ENCODE measurements at places on chromosomes 12 and 14.
A peak's percentile ranks its signal among the peaks of the same experiment; 100 is the strongest.

DNA sequence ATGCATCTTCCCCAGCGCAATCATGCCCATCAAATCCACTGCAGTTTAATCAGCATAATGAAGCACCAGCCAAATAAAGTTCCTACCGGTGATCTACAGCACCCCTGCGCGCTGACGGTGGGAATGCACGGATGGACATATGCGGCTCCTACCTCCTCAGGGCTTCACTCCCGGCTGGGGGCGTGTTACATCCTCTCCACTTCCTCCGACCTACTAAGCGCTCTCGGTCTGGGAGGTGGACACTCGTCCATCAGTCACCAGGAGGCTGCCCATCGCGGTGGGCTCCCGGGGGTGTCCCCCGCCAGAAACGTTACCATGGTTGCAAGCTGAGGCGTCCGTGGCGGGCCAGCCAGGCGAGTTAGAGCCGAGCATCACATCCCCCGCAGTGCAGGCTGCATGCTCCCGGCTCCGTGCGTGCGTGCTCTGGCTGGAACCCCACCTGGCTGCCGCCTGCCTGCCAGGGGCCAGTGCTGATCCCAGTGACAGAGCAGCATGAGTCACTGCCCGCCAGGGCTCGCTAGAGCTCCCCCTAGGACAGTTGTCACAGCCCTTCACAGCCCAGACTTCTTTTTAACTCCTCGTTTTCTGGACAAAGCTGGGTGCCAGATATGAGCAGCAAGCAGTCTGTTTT is 73.0 kb downstream of the CIT start:
- DNase-seq: peak; percentile 78

GRCh38 chr12:48925304-48926011 is at the start of gene FKBP11:
TSS of gene FKBP11 (minus strand) at chr12:48925492. CDS start at chr12:48925428, 64 bp downstream.
- DNase-seq: peak; percentile 25

DNA sequence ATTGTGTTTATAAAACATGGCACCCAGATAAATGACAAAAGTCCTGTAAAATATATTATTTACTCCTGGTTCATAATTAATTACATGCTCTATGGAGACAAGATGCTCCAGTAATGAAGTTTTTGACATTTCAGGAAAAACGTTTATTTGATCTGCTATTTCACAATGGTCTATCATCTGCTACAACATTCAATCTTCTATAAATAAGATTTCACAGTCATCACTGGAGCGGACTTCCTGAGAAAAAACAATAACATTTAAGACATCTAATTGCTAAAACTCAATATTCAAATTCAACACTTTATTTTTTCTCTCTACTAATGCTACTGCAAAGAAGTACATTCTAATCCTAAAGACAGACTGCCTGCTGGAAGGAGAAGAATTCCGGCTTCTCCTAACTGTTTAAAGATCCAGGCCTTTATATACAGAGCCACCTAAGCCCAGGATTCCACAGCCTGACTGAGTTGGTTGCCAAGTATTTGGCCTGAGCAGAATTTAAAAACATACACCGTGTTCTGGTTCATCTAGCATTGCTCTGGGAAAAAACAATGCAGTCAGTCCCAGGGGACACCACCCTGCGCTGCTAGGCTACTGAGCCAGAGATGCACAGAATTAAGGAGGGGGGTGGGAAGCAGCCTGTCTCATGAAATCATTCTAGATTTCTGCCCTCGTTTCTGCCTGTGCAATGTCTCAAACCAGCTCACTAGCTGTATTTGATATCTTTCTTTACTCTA is 58.0 kb downstream of the TMTC1 start:
- no peak for DNase-seq

- no peak for DNase-seq
These were observed 29.3 kb downstream of the HMGA2 start for GRCh38 chr12:65853489-65854157.

- no peak for DNase-seq
These were observed 568.3 kb upstream of the FLRT2 start for GRCh38 chr14:84961637-84962036.

GRCh38 chr14:92937051-92937937 is 14.3 kb downstream of the CHGA start:
- DNase-seq: no peak

GRCh38 chr12:30201301-30202160 is 417.8 kb upstream of the TMTC1 start:
- DNase-seq: no peak

DNA sequence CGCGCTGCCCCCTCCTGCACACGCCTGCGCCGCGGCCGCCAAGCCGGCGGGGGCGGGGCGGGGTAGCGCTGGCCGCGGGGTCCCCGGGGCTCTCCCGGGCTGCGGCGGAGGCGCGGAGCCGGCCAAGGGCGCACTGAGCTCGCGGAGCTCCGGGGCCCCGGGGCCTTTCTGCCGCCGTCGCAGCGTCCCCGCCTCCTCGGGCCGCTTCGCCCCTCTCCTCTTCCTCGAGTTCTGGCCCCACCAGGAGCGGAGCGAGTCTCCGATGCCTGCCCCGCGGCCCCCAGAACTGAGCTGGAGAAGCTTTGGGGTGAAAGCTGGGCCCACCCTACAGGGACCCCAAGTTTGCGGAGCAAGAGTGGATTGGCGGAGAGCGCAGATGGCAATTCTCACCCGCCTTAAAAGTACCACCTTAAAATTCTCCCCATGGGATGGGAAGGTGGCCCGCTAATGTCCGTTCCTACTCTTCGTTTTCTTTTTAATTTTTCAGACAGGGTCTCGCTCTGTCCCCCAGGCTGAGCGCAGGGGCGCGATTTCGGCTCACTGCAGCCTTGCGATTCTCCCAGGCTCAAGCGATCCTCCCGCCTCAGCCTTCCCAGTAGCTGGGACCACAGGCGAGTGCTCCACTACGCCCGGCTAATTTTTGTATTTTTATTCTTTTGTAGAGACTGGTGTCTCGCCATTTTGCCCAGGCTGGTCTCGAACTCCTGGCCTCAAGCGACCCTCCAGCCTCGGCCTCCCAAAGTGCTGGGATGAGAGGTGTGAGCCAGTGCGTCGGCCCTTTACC is 129.6 kb downstream of the NDUFA12 start:
- DNase-seq: no peak

DNA sequence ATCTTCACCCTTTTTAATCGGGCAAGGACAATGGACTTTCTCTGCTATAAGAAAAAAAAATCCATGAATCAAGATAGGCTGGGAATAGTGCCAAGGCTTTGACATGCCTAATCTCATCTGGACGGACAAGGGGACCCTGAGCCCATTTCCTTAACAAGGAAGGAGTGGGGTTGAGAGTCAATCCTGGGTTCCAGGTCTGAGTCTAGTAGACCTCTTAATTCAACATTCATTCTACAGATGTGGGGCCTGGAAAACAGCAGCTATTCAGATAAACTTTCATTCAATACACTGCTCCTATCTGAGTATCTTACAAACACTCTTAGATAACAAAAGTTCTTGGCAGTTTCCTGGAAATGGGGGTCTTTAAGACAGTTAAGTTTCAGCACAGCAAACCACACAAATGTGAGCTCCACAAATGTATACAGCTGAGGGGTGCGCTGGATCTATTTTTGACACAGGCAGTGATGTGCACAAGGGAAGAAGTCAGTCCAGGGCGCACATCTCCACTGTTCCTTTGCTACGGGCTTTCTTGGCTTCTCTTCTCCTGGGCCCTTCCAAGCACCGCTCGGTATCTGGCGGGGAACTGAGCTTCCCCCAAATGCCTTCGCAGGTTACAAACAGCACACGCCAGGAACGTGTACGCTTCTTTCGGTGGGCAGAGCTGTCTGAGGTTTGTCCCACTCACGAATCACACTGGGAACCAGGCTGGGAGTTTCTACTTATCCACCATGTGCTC is 82.2 kb upstream of the GPR68 start:
- DNase-seq: no peak

GRCh38 chr14:79514700-79515099 is 696.6 kb downstream of the DIO2 start:
- DNase-seq: no peak
